ENCODE measurements at places on chromosomes 3 and 15.

GRCh38 chr3:117728226-117728625 is 1018.6 kb downstream of the TUSC7 start:
- no peak for DNase-seq

DNA sequence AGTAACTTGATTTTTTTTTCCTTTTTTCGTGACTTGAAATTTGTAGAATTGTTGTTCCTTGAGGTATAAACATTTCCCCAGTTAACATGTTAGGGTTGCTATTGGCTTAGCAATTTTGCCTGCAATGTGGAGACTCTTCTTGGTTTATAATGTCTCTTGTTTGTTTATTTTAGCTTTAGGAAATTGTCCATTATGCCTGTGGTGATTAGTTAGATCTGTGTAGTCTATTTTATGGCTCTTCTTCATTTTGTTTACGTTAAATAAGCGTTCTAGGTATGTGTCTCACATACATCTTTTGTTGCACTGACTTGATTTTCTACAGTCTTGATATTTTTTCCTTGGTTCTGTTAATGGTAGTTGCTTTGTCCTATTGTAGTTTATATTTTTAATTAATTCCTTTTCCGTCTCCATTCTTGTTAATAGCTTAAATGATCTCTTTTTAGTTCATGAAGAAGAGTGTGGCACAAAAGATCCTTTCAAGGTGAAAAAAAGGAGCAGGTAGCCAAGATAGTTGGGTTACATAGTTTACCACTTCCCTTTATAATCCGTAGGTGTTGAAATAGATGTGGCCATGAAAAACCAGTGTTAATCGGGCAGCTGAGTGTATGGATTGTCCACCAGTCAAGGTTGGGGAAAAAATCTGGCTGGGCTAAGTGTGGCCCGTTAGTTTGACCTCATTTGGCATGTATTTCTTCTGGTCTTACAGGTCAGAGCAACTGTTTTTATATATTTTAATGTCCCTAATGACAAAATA is 12.1 kb downstream of the IQGAP1 start:
- DNase-seq: no peak

DNA sequence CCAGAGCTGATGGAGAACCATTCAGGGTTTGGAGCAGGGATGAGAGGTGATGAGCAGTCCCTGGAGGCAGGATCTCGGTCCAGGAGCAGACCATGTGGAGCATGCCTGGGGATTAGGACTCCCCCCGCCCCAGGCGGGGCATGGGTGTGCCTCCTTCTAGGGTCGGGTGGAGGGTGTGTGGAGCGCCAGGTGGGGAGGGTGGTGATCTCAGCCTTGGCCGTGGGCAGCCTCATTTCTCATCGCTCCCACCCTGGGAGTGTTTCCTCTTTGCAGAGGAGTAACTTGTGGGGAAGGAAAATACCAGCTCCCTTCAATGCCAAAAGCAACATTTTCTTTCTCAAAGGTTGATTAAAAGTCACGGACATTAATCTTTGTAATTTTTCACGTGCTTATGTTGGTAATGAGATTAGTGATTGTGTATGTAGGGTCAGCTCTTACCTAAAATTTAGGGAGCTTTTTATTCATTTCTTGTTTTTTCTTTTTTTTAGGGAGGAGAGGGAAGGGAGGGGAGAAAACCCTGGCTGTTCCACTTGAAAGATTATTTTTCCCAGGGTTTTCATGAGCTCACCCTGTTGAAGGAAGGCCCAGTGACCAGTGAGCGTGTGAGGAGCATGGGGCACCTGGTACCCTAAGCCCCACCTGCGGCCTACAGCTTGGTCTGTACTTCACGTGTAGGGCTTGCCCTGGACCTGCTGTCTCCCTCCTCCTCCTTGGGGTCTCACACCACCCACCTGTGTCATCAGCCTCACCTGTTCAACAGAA is 11.0 kb downstream of the FBLN2 start:
- no peak for DNase-seq

DNA sequence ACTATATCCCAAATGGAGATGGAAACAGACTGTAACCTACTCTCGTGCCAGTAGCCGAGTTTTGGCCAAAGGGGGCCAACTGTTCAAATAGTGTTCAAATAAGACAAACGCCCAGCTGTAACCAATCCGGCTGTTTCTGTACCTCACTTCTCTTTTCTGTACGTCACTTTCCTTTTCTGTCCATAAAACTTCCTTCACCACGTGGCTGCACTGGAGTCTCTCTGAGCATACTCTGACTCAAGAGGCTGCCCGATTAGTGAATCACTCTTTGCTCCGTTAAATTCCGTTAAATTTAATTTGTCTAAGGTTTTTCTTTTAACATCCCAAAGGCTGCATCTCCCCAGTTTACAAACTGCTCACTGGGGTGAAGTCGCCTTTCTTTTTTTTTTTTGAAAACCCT is 219.2 kb upstream of the P2RY1 start:
- no peak for DNase-seq

- no peak for DNase-seq
Measured at GRCh38 chr3:32414522-32415202, 23.0 kb downstream of the CMTM7 start.

DNA sequence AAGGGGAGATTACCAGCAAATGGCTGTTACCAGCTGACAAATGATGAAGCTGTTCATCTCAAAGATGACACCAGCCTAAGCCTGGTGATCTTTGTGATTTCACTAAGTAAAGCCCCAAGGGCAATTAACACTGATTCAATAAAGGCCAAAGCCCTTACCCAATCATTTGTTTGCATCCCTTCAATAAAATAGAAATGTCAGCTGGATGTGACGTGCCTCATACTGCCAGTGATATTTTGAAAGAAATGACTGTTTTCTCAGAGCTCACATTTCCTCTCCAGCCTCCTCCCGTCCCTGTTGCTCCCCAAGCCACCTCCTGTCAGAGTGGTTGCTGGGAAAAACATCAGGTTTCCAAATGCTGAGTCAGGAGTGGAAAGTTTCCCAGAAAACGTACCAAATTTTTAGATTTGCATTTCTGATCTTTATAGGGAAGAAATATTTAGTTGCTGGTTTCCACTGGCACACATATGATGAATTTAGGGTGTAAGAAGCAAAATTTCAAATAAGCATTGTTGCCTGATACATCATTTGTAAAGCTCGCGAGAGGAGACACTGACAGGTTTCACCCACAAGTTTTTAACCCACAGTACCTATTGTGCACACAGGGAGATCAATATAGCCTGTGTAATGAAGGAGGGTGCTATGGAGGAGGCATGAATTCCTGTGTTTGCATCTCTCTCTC is 21.0 kb downstream of the C2CD4A start:
- no peak for DNase-seq

DNA sequence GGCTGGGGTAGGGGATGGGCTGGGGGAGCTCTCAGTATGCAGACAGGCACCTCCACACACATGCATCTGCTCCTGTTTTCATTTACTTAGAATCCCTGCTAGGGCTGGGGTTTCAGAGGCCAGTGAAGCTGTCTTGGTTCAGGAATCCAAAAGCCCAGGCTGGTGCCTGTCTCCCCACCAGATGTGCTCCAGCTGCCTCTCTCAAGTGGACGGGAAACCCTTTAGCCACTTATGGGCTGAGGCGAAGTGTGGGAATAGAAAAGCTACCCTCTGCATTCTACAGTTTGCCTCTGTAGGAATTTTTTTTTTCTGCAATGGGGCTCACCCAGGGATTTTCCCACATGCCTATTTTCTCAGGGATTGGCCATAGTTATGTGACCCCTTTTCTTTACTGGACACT is 72.5 kb downstream of the ATP2B2 start:
- no peak for DNase-seq

GRCh38 chr15:70597945-70598344 is 165.4 kb downstream of the UACA start:
- no peak for DNase-seq

GRCh38 chr3:146250449-146251382 is at the start of gene PLSCR4:
Gene PLSCR4 (minus strand): TSS chr3:146251105. CDS start chr3:146222071, 29,034 bp downstream.
- DNase-seq: peak; percentile 9

- no peak for DNase-seq
Measured at GRCh38 chr3:44571024-44571423, 13.7 kb upstream of the ZNF660 start.

DNA sequence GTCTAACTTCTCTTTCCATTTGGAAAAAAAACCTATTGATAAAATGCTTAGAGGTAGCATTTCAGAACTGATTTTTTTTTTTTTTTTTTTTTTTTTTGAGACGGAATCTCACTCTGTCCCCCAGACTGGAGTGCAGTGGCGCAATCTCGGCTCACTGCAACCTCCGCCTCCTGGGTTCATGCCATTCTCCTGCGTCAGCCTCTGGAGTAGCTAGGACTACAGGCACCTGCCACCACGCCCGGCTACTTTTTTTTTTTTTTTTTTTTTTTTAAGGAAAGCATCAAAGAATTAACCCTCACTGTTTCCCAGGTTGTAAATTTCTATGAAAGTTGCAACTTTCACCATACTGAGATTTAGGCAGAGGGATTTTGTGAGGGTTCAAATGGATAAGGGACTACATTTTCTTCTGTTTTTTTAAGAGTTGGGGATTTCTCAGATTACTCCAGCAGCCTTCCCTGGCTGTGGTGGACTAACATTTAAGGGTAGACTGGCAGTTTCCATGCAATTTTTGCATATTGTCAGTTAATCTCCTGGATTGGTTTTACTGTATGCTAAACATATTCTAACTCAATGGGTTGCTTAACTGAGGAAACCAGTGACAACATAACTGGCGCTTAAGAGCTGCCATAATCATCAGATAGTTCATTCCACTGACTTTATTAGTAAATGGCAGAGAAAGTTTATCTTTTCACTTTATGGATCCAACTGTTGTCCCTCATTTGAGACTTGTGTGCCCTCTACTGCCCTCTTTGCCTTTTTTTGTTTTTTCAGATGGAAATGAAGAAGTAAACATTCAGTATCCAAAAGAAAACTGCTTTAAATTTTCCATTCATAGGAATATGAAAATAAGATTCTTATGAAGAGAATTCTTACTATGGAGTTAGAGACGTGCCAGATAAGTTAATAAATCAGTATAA is 93.7 kb downstream of the NPTN start:
- DNase-seq: no peak

DNA sequence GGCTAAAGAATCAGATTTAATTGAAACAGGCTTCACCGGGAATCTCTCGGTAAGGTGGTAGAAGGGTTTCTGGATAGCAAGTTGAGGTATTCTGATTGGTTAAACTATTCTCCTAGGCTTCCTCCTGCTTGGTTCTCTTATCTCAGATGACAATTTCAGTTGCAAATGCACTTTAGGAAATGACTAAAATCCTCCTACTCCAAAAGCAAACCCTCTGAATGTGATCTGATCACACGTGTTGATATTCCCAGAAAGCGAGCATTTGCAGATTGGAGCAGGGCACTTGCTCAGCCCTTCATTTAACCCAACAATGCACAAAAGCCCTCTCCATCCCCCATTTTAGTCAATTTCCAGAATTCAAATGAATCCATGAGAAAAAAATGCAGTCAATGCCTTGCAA is 55.6 kb upstream of the ICE2 start:
- DNase-seq: no peak

DNA sequence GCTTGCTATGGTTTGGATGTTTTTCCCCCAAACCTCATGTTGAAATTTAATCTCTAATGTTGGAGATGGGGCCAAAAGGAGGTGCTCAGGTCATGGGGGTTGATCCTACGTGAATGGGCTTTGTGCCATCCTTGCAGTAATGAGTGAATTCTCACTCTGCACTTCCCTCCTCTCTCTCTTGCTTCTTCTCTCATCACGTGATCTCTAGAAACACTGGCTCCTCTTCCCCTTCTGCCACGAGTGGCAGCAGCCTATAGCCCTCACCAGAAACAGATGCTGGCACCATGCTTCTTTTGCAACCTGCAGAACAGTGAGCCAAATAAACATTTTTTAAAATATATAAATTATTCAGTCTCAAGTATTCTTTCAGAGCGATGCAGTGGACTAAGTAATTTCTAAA is 13.3 kb upstream of the PLSCR1 start:
- no peak for DNase-seq

GRCh38 chr3:14204515-14205284 is 26.1 kb downstream of the LSM3 start:
- DNase-seq: no peak

DNA sequence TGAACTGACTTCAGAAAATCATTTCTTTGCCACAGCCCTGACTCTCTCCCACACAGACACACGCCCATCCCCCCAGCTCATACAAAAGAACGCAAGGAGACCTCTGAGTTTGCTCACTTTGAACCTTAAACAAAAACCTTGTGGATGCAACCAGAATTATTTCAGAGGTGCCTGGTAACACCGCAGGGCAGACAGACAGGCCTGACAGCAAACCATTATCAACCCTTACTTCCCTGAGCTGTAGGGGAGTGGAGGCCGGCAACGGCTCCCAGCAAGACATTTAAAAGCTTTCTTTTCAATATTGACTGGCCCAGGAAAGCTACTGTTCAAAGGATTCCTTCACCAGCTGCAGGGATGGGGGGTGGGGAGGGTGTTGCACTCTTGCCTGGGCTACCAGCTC is 2.0 kb upstream of the EFCC1 start:
- no peak for DNase-seq

GRCh38 chr15:61079529-61079928 is 149.6 kb downstream of the RORA start:
- DNase-seq: no peak

- no peak for DNase-seq
Measured at GRCh38 chr3:169116056-169116693, 547.3 kb downstream of the MECOM start.

- DNase-seq: no peak
Measured at GRCh38 chr3:135260025-135260424, 465.0 kb downstream of the EPHB1 start.

DNA sequence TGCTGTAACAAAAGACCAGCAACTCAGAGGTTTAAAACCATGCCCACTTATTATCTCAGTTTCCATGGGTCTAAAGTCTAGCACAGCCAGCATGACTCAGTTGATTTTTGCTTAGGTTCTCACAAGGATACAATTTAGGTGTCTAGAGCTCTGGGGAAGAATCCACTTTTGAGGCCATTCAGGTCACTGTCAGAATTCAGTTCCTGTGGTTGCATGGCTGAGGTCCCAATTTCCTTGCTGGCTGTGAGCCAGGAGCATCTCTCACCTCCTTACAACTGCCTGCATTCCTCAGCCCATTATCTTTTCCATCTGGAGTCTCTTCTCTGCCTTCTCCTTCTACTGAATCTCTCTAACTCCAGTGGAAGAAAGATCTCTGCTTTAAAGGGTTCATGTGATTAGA is 240.5 kb upstream of the CFAP20DC start:
- no peak for DNase-seq

DNA sequence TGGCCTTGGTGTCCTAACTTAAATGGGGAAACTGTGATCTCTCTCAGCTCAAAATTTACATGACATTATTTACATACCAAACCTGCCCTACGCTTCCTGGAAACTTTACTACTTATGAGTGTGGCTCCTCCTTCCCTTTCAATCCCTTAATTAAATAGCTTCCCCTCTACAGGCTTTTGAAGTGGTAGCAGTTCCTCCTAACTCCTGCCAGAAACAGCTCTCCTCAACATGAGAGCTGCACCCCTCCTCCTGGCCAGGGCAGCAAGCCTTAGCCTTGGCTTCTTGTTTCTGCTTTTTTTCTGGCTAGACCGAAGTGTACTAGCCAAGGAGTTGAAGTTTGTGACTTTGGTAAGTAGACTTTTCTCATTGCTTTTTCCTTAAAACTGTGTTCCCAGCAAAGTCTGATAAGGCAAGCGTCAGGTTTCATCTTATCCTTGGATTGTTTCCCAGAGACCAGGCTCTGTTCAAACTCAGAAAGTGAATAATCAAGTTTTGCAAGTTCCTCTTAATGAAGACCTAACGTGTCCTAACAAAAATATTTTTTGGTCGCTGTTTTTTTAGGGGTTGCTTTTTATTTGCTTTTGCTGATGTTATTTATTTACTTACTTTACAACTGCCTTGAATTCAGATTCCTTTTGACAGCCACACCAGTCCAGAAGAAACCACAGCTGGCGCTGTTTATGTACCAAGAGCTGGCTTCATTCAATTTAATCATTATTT is at the start of gene ACP3:
TSS of gene ACP3 (plus strand) at position 179 of the 720 bp plus-strand sequence. CDS start at position 229, 50 bp downstream.
- DNase-seq: no peak
